ENCODE measurements at places on chromosomes 6 and 20.

GRCh38 chr6:41189967-41190366, 11.0 kb downstream of the TREML2 start:
- DNase-seq: no peak

GRCh38 chr6:75986935-75987334, 85.5 kb downstream of the IMPG1 start:
- no peak for DNase-seq

DNA sequence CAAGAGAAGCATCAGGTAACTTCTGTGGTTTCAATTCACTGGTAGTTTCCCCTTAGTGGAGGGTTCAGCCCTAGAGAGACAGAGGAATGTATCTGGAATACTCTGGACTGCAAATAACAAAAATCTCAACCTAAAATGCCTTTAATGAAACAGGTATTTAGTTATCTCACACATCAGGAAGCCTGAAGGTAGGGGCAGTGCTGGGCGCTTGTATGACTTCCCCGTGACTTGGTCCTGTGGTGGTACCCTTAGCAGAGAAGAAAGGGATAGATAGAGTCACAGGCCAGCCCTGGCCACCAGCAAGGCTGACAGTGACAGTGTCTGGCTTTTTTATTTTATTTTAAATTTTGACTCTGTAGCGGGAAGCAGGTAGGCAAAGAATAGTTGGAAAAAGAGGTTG, 14.9 kb downstream of the LRRC1 start:
- no peak for DNase-seq

GRCh38 chr6:131819572-131820124, 11.8 kb downstream of the ENPP1 start:
- peak; percentile 86 for DNase-seq

DNA sequence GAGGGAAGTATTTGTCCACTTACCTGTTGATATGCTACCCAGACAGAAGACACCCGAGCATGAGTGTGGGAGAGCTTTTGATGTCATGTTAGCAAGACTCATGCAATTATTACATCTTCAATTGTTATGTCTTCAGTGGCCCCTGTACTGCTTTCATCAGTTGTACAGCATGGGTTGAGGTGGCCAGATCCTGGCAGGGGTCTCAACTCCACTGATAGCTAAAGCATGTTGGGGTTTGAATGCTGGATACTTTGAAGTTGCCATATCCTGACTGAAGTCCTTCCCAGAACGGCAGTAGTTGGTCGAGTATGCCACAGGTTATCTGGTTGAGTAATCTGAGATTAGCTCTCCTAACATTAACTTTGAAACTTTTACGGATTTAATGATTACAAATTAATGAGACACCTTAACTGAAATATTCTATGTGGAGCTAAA, 46.7 kb downstream of the LRRN4 start:
- DNase-seq: no peak

DNA sequence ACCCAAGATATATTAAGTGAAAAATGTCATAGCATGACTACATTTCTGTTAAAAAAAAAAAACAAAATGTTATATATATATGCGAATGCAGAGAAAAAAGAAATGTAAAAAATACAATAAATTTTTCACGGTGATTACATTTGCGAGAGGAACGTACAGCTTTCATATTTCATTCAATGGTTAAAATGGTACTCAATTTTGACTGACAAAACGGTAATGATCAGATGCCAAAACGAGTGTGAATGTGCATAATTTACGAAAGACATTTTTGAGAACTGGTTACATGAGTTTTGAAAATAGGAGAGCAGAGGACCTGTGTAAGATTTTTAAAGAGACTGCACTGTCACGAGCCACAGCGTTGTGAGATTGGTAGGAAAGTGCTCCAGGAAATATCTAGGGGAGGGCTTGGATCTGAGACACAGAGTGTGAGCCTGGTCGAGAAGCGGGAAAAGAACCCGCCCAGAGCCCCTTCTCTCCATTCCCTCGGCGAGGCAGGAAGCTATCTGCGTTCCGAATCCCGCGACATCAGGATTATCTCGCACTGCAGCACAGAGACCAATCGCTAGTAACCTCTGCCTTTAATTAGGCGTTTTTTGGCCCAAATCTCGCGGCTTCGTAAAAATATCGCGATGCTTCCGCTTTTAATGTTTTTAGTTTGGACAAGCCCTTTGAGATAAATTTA, 28.5 kb downstream of the TRIM27 start:
- DNase-seq: peak; percentile 98

- no peak for DNase-seq
Measured at GRCh38 chr6:75183099-75183541, 22.7 kb downstream of the COL12A1 start.

DNA sequence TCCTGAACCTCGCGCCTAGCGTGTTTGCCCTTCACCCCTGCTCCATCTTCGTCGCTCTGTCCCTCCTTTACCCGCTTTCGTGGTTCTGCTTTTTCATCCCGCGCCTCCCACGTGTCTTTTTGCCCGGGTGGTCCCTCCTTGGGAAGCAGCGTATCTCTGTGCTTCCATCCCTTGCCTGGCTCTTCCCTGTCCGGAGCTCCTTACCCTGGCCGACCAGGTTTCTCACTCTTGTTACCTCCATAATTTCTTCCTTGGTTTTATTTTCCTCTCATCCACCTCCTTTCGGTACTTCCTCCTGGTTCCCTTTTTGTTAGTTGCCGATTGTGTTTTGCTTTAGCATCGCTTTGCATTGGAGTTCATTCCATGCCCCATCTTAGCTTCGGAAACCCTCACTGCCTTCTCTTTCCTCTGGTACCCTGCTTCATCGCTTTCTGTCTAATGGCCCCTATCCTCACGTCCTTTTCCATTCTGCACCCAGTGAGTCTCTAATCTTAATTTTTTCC, 735 bp downstream of the FAM135A start:
- DNase-seq: peak; percentile 5

Measured in myocyte (in vitro differentiated cells).